ENCODE measurements at places on chromosomes 7 and 10.

GRCh38 chr10:30058570-30059132, 735 bp downstream of the JCAD start:
- no peak for DNase-seq
- H3K36me3 ChIP-seq, result peaks cover 2% of the 10 kb centered on the region
- no peak overlapping the region for H3K27ac ChIP-seq
- H3K4me3 ChIP-seq, result peak overlapping the region; percentile 73
- H3K27me3 ChIP-seq, result peaks cover 37% of the 10 kb centered on the region

DNA sequence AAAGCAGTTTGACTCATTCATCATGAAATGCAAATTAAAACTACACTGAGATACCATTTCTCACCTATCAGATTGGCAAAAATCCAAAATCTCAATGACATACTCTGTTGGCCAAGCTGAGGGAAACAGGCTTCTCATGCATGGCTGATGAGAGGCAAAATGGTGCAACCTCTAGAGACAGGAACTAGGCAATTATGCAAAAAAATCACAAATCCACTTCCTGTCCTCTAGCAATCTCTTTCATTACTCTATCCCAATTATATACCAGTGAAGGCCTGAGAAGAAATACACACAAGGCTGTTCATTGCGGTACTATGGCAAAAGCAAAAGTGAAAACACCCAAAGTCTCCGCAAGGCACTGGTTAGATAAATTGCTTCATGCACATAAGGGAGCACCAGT, 25.9 kb upstream of the PTPRN2 start:
- H3K36me3 ChIP-seq, result peaks cover 2% of the 10 kb centered on the region
- H3K27me3 ChIP-seq, result no peaks in the 10 kb centered on the region
- no peak overlapping the region for H3K4me3 ChIP-seq
- peaks cover 13% of the 10 kb centered on the region for H3K4me1 ChIP-seq
- H3K27ac ChIP-seq, result no peak overlapping the region
- DNase-seq, result no peak

- H3K36me3 ChIP-seq, result no peaks in the 10 kb centered on the region
- no peaks in the 10 kb centered on the region for H3K4me1 ChIP-seq
- no peak overlapping the region for H3K4me3 ChIP-seq
Observed at GRCh38 chr7:49631071-49631815, 142.2 kb upstream of the VWC2 start.

GRCh38 chr10:4771554-4772201, 54.3 kb upstream of the AKR1E2 start:
- no peak overlapping the region for H3K4me3 ChIP-seq
- H3K27ac ChIP-seq, result no peak overlapping the region
- no peak for DNase-seq
- H3K4me1 ChIP-seq, result peaks cover 3% of the 10 kb centered on the region
- no peaks in the 10 kb centered on the region for H3K36me3 ChIP-seq
